HL-60 (cell line): ENCODE measurements at places on chromosomes 6 and 20.

GRCh38 chr20:41587523-41587922, 30.7 kb downstream of the CHD6 start:
- no peak for DNase-seq

DNA sequence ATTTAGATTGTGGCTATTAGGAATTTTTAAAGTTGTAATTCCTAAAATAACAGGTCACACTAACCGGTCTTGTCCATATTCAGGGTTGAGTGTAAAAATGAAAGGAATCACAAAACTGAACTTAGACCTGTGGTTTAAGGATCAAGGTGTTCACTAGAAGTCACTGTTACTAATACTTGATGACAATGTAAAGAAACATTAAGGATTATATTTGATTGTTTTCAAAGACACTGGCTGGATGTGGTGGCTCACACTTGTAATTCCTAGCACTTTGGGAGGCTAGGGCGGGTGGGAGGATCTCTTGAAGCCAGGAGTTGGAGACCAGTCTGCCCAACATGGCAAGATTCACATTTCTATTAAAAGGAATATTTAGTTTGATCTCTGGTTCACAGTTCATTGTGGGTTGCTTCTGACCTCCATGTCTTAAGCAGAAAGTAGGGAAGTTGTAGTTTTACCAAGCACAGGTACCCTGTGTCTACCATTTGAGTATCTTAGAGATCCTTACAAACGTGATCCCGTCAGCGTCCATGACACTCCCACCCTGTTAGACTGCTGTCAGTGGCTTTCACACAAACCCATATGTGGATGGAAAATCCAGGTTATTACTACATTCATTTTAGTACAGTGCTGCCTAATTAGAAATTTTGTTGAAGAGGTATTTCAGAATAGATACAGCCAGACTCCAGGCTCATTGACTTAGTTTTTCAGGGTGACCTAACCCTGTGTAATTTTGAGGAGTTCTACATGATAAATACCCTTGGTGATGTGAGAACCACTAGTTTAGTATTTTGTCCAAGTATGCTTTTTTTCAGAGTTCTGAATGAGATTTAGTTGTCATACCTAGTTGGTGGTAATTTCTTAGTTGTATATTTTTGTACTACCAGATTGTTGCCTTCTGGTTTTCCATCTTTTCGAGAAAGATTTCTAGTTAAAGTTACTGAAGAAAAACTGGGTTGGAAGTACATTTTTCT, 10.2 kb downstream of the SRSF3 start:
- no peak for DNase-seq

- DNase-seq: no peak
These were observed 38.0 kb downstream of the SLC9A8 start for GRCh38 chr20:49850463-49851230.

DNA sequence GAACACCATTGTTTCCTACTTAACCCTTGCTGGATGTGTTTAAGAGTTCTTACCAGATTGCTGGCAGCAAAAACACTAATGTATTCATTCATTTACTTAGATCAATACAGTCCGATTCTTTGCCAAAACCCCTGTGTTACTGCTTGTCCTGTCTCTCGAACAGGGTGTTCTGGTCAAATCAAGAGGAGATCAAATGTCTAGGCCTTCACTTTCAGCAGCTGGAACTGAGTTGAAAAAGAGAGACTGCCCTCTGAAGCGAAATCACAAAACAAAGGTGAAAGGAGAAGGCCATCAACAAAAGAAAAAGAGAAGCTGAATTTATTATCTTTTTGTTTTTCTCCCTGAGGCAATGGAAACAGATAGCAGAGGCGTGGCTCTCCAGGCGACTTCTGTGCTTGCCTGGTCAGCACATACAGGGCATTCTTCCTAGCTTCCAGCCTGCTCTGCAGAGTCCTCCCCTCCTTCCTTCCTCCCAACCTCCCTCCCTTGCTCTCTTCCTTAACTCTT, 44.1 kb upstream of the GCM1 start:
- DNase-seq: no peak

DNA sequence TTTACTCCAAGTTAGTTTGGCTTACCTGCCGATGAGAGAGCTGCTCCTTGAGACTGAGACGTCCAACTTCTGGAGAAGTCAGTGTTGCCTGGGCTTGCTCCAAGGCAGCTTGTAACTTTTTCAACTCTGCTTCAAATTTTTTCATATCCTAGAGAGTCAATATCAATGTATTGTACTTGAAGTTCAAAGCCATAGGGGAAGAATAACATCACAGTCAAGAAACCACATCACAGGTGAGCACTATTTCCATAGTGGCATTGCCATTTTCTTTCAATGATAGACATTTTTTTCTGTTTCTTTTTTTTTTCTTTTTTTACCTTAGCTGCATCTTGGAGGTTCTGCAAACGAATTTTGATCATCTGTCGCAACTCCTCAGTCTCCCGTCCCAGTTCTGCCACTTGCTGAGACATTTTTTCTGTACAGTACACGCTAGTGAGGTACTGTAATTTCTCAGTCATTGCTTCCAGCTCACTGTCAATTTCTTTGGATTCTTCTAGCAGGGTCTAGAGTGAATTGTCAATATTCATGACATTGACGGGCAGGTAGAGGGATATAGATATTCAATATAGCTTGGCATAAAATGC, 326.7 kb downstream of the SYNE1 start:
- no peak for DNase-seq

GRCh38 chr6:113842165-113842564, 15.0 kb upstream of the MARCKS start:
- no peak for DNase-seq

DNA sequence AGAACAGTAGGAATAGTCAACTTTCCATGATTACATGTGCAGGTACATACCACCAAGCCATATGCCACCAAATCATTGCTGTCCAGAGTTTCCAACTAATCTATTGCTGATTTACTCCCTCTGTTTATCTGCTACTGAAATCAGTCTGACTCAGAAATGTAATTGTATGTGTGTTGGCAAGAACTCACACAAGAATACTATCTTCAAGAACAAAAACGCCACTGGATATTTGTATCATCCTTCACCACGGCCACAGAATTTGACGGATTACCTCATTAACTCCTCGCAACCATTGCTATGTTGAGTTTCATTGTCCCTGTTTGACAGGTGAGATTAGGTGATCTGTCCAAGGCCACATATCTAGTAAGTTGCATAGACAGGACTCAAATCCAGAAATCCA, 159.2 kb downstream of the GMPR start:
- no peak for DNase-seq

GRCh38 chr6:13695252-13695651, 16.4 kb downstream of the RANBP9 start:
- DNase-seq: no peak

DNA sequence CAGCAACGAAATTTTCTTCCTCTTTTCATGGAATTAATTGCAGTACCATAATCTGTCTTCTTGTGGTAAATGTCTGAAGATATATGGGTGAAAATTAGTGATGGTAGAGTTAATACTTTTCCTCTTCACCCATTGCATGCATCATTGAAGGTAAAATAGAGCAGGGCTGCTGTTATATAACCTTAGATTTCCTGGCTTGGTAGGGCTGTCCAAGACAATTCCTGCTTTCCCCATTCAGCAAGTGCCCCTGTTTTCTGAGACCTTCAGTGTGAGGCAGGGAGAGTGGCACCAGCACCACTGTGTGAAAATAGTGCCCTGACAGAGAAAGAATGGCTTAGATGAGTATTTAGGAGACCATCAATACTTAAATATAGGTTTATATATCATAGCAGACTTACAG, 202.0 kb downstream of the ZFAND3 start:
- DNase-seq: no peak

GRCh38 chr6:40383348-40384115, 203.6 kb downstream of the LRFN2 start:
- DNase-seq: no peak

DNA sequence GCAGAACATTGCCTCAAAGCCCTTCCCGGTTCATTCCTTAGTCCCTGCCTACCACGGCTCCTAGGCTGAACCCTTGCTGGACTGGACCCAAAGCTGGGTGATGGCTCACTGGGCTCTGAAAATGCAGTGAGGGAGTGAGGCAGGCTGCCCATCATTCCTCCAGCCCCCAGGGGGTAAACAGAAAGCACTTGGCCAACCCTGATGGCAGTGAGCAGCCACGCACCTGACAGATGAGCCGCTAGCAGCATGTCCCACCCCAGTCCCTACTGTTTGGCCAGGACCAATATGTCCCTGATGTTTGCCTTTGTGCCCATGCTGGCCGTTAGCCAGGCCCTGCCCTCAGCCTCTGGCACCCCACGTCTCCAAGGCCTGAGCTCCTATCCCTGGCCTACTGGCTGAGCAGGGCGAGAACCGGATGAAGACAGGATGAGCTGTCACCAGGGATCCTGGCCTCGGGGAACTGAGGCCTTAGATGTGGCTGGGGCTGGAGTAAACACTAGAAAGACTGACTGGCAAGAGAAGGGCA, 19.4 kb upstream of the BAK1 start:
- no peak for DNase-seq

- DNase-seq: peak; percentile 76
These were observed 14.5 kb downstream of the GNL1 start for GRCh38 chr6:30541515-30542403.

DNA sequence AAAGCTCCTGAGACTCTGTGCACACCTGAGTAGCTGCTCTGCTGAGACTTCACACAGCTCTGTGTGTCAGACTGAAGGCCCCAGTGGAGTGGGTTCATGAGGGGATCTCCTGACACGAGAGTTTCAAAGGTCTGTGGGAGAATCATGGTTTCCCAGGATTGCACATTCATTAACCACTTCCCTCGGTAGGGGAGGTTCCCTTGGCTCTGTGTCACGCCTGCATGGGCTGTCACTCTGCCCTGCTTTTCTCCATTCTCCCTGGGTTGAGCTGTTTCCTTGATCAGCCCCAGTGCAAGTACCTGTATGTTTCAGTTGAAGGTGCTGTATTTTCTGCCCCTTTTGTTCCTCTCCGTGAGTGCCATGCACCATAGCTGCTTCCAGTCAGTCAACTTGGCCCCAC, 236.9 kb downstream of the EPM2A start:
- no peak for DNase-seq

DNA sequence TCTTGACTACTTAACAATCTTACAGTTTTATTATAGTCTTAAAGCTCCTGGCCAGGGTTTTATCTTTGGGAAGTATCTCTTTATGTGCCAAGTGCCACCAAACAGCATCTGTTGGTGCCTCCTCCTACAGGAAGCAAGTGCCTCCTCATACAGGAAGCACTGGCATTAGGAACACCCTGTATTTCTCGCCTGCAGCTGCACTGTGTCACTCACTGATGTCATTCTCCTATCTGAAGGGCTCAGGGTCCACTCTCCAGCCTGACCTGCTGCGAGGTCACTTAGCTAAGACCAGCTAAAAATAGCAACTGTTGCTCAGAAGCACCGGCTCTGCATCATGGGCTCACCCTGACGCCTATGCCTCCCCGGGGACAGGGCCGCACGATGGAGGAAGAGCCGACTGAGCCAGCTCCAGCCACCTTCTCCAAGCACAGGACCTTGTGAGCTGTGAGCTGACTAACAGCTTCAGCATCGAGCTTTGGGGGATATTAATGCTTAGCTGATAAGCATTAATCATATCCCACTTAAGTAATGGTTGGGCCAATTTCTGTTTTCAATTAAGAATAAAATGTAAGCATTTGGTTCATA, 66.3 kb upstream of the CD93 start:
- DNase-seq: peak; percentile 55

DNA sequence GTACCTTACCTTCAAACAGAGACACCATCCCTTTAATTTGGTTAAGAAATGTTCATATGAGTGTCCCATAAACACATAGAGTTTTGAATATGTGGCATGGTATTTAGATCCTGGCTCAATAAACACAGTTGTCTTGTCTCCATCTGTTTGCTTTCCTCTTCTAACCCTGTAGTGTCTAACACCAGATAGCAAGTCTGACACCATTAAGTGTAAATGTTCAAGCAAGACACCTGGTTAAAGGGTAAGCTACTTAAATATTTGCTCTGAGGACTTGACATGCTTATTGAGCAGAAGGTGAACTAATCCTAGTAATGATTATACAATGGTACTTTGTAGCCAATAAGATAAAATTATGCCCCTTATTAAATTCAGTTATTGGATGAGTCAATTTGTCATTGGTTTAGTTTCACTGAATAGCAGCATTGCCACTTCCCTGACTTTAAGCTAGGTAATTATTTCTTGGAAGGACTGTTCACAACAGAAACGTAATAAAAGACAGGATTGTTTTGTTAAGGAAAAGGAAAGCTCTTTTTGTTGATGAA, 26.9 kb upstream of the GOPC start:
- no peak for DNase-seq

- DNase-seq: no peak
These were observed 6.2 kb downstream of the TXLNB start for GRCh38 chr6:139285590-139285989.

- DNase-seq: no peak
These were observed 59.6 kb downstream of the JARID2 start for GRCh38 chr6:15305496-15305895.

GRCh38 chr6:56146086-56146485, 101.3 kb downstream of the COL21A1 start:
- DNase-seq: no peak

GRCh38 chr20:49821870-49822331, 9.3 kb downstream of the SLC9A8 start:
- DNase-seq: no peak

DNA sequence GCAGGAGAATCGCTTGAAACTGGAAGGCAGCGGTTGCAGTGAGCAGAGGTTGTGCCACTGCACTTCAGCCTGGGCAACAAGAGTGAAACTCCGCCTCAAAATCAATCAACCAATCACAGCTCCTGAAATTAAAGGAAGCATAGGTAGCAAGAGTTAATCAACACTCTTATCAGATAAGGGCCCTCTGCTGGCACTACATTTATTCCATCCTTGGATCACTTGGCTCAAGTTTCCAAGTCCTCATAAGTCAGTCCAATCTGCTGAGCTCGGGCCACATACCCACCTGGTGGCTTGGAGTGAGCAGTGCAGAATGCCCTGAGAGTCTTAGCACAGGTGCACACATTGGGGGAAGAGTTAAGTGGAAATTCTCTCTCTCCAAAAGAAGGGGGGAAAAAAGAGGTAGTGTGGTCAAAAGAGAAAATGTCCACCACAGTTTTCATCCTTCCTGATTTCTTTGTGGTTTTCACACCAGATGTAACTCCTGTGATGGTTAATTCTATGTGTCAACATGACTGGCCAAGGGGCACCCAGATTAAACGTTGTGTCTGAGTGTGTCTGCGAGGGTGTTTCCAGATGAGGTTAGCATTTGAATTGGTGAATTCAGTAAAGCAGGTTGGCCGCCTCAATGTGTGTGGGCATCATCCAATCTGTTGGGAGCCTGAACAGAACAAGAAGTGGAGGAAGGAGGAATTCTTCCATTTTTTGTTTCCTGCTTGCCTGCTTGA, 14.2 kb upstream of the FAM8A1 start:
- DNase-seq: peak; percentile 21

- no peak for DNase-seq
These were observed 17.7 kb downstream of the SRXN1 start for GRCh38 chr20:635028-635892.
